ENCODE measurements at places on chromosomes 5 and 9.

- no peak for DNase-seq
Observed at GRCh38 chr9:4119778-4120554, 179.9 kb downstream of the GLIS3 start.

- DNase-seq = no peak
Observed at GRCh38 chr9:100322954-100323536, 29.7 kb downstream of the TEX10 start.

DNA sequence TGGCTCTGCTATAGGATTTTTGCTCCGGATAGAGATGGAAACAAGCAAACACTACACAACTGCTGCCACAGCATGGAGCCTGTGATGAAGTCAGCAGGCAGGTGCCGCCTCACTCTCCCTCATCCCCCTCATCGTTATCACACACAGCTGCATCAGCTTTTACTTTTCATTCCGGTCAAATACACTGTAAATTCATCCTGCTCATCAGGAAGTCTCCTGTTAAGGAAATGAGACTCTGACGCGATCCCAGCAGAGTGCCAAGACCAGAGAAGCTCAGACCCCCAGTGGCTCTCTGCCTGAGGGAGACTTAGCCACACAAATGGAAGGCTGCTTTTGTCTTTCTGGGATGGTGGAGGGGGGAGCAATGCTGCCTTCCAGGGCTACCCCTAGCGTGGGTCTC, 270.2 kb downstream of the ELAVL2 start:
- no peak for DNase-seq

GRCh38 chr5:113293975-113294310, 140.8 kb downstream of the TSSK1B start:
- DNase-seq = peak; percentile 3

DNA sequence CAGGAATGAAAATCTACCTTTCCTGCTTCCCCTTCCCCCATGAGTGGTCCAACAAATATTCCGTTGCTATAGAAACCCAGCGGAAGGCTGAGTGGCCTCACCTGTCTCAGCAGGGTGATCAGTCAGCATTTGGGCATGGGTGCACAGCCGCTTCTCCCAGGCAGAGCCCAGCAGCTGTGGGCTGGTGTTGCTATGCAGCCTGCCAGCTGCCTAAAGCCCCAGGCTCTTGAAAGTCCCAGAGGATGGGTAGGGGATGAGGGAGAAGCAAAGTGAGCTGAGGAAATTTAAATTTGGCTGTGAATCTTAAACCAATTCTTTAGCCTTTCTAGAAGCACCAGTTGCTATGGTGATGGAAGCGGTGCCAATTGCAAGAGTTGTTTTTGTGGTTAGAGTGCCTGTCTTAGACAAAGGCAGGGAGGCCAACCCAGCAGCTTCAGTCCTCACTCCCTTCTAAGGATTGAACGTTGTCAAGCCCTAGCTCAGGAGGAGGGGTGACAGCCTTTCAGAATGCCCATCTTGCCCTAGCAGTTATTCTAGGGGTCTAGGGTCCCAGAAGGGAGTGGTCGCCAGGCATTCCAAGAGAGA, 151.5 kb upstream of the PITX1 start:
- DNase-seq = no peak

DNA sequence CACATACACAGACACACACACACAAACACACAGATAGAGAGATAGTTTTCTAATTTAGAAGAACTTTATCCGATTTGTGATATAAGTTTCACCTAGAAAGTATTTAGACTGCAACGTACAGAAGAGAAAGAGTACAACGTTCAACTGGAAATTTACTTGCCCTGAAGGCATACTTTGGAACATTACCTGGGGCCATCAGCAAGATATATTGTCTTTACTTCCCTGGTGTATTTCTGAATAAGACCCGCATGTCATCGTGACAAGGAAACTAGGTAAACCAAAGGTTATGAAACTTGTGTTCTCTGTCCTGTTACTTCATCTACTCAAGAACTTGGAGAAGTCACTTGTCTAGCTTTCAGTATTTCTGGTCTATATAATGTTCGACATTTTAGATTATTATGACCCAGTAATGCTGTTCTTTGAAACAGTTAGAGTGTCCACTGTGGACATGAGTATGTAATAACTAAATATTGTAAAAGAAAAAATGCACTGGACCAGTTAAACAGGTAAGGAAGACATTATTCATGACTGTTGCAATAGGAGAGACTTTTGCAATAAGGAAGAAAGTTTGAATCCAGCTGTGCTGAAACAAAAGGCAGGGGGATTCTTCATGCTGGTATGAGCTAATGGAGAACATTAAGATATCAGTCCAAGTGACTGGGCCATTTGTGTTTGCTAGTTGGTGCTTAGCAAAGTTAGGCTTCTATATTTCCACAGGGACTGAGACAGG, 1791.1 kb downstream of the MAT2B start:
- DNase-seq = no peak
